Choroid plexus epithelial cell (primary cell): ENCODE measurements at places on chromosomes 4 and X.

DNA sequence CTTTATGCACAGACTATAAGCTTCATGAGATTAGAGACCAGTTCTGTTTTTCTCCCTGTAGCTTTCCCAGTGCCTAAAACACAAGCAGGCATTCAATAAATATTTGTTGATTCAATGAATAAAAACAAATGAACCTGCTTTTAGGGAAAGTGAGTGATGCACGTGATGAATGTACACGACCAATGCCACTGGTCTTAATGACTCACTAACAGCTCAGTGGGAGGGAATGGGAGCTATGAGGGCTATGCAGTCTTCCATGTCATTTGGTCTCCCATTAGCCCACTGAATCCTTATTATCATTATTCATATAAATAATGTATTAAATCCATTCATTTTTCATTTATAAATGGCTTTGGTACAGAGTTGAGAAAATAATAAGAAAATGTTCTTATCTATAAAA, 247.4 kb downstream of the FBXO8 start:
- DNase-seq: no peak

- no peak for DNase-seq
Observed at GRCh38 chr4:5134620-5135019, 83.3 kb downstream of the STK32B start.

DNA sequence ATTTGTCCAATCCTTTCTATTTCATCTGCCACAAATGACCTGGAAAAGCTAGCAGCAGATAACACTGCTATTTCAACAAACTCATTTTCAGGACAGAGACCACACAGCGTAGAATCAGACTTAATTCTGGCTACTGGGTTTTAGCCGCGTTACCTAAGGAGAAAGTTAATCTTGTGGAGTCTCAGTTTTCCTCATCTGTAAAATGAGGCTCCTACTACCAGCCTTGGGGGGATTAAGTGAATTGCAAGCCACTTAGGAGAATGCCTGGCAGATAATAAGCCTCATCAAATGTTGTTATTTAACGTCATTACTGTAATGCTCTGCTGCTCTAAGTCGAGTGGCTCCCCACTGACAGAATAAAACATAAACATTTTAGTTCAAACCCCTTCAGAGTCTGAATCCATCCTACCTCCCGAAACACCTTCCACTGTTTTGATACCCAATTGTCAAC, 1.4 kb downstream of the CCNI start:
- DNase-seq: no peak

DNA sequence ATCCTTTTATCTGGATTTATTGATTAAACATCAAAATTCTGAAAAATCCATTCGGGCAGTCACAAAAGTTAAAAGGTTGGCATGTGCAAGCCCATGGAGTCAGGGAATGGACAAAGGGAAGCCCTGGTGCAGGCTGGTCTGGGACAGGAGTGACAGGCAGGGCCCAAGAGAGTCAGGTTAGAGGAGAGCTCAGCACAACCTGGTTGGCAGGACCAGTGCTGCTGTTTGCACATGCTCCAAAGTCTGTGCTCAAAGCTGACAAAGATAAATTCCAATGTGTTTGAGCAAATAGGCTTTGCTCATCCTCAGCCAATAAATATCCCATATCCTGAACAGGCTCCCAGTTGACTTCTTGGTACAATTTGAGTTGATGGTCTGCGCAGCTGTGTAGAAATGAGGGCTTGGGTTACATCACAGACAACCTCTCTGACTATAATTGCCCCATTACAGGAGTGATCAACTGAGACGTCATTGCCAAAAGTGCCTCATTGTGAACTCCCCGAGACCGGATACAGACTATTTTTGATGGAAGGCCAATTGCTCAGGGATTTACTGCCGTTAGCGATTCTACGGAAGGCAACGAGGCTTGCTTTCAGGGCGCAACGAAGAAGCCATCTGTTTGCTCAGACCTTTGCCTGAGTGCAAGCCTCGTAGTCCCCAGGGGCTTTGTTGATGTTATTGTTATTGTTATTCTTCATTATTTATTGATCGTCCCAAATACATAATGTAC, 1008.1 kb upstream of the TENM3 start:
- DNase-seq: no peak

DNA sequence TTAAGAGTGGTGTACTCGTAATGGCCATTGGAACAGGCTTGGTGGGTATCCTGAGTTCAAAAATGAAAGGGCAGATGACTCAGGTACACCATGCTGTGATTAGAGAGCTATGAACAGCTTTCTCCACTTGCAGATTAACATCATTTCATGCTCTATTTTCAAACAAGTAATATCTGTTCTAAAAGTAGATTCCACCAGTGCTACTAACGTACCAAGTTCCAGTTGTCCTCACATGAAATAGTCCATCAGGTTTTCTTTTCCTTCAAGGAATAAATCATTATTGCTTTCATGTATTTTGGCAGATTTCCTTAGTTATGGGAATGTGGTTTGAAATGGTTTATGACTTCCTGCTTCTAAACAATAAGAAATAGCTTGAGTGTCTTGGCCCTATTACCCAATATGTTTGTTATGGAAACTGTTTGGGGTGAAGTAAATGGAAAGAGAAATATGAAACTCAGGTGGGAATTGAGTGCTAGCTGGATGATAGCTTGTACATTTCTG, 49.9 kb downstream of the PCDH7 start:
- peak; percentile 72 for DNase-seq

- DNase-seq: no peak
Observed at GRCh38 chr4:175674219-175674618, 137.8 kb downstream of the GPM6A start.

DNA sequence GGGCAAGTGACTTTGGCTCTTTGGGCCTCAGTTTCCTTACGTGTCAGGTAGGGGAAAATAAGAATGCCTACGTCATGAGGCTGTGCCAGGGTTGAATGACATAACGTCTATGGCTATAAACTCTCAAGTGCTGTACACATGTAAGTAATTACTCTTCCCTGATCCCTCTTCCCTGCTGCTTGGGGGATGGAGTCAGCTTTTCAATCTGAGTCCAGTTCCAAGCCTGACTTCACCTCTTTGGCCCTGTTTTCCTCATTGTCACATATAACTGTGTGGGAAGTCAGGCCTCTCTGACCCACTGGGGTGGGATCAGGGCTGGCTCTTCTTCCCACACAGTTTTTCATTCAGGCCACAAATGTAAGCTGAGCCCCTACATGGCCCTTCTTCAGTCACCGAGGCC, 11.4 kb upstream of the CITED1 start:
- DNase-seq: no peak

- peak; percentile 41 for DNase-seq
Observed at GRCh38 chr4:48290146-48290772, 20.6 kb upstream of the TEC start.

DNA sequence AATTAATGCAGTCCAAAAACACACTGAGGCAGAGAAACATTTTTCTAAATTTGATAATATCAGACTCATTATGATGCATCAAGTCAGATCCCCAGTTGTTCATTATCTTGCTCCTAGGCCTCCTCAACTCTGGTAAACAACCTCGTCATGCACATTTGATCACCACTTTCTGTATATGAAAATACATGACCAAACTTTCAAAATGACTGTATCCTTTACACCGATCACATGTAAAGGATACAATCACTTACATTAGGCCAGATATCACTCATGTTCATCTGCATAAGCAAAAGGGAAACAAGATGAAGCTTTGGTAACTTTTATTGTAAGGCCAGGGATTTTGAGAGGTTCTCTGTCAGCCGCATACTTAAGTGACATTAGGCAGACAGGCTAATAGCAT, 99.4 kb upstream of the IL1RAPL1 start:
- no peak for DNase-seq

DNA sequence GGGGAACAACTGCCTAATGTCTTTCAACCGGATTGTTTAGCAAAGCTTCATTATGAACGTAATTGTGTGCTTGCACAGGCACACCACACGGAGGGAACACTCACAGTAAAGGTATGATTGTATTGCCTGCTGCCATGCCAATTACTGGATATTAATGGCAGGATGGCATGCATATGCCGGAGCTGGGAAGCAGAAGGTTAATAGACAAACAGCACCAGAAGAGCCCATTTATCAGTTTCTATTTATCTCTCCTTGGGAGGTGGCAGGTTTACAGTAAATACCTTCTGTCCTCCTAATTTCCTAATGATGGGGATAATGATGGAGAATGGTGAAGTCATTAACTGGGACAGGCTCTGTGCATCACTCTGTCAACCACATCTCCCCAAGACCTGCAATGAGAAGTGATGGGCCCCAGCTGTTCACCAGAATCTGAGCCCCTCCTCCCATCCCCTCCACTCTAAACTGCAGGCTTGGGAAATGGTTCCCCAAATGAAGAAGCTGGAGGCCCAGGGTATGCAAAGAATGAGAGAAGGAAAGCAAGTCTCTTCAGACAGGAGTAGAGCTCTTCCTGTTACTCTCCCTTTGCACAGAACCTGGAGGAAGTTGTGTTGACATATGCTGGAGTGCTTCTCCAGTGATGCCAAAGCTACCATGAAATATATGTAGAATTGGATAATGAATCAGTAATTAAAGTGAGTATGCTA, 160.8 kb downstream of the NAA11 start:
- DNase-seq: no peak

GRCh38 chr4:30495651-30496310, 224.4 kb upstream of the PCDH7 start:
- no peak for DNase-seq

- peak; percentile 70 for DNase-seq
Observed at GRCh38 chr4:95728145-95728544, 111.7 kb upstream of the PDHA2 start.

- no peak for DNase-seq
Observed at GRCh38 chrX:150565551-150565950, 2.9 kb upstream of the MTM1 start.

GRCh38 chr4:89069481-89069880, 12.5 kb upstream of the FAM13A start:
- no peak for DNase-seq

DNA sequence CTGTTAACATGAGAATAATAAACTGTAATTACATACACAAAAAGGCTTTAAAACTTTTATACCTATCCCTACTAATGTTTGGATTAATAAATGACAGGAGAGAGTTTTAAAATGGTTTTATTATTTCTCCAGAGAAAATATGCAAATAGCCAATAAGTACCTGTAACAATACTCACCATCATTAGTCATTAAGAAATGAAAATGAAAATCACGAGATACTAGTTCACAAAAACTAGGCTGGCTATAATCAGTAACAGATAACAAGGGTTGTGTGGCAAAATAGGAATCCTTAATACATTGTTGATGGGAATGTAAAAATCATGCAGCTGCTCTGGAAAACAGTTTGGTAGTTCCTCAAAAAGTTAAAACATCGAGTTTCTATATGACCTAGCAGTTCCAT, 25.2 kb upstream of the AP1AR start:
- DNase-seq: no peak

DNA sequence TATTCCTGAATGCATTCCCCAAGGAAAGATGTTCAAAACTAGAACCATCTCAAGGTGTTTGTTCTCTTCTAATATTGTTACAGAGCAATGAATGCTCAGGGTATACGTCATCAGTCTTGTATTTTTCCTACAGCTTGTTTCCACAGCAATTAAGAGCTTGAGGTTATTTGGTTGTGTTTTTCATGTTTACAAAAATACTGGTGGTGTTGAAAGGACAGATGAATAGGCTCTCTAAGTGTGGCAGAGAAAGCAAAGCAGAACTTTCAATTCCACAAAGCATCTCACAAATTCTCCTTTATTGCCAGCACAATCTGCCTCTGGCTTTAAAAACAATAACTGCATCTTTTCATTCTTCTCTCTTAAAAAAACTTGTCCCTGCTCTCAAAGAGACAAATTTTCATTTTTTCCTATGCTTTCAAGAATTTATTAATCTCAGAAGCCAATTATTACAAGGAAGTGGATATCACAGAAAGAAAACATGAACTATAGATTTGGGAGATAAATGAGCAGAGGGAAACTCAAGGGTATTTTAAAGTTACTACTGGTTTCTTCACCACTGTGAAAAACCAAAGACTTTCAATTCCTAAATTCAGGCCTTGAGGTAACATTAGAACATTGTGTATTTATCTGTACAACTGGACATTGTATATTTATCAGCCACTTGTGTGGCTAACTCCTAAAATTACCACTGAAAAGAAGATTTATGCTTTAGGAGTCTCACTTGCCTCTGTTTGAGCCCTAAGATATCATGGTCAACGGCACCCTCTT, 49.2 kb downstream of the DDX53 start:
- DNase-seq: no peak

GRCh38 chr4:174853629-174854028, 24.6 kb upstream of the GLRA3 start:
- no peak for DNase-seq

GRCh38 chr4:155402941-155403340, 26.2 kb upstream of the MAP9 start:
- DNase-seq: no peak

DNA sequence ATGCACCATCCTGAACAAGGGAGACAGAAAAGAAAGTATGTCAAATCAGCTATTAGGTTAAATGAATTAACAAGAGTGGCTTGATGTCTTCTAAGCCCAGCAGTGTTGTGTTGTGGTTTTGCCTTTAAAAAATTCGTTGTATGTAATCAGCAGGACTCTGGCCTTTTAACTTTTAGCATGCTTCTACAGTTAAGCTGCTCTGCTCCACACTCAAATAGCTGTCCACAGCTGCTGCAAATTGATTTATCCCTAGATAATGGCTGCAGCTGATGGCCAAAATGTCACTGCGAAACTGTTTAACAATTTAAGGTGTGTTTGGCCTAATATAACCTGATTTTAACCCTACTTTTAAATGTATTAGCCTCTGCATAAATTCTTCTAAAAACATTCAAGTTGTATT, 85.8 kb downstream of the CXXC4 start:
- no peak for DNase-seq

DNA sequence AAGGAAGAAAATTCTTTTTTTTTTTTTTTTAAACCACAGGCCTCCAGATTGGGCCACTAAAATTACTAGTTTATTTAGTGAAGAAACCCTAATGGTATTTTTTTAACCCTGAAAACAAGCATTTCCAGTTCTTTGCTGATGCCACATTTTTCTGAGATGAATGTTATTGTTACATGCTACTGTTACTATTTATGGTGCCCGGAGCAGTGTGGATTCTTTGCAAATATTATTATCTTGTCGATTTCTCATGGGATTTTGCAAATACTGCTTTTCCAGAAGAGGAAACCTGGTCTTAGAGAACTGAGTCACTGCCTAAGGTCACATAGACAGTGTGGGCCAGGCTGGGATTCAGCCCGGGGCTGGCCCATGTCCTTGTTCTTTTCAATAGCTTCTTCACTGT, 8.7 kb upstream of the ALAS2 start:
- DNase-seq: no peak

DNA sequence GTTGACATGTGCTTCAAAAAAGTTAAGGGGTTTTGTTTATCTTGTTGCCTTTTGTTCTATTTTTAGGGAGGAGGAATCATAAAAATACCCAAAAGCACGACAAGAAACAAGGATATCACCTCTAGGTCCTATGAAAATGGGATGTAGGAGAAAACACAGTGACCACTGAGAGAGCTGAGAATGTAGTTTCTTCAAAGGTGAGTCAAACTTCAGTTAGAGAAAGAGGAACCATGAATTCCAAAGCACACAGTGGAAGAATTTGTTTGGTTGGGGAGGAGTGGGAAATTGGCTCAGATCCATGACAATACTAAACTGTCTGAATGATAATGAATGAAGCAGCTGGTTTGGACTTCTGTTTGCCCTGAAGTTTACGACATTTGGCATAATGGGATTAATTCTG, 19.1 kb upstream of the FRYL start:
- DNase-seq: no peak
